ENCODE measurements at places on chromosomes 3 and 15.
A peak's percentile ranks its signal among the peaks of the same experiment; 100 is the strongest.

GRCh38 chr3:27340534-27340933 is 28.6 kb downstream of the NEK10 start:
- no peak for DNase-seq

DNA sequence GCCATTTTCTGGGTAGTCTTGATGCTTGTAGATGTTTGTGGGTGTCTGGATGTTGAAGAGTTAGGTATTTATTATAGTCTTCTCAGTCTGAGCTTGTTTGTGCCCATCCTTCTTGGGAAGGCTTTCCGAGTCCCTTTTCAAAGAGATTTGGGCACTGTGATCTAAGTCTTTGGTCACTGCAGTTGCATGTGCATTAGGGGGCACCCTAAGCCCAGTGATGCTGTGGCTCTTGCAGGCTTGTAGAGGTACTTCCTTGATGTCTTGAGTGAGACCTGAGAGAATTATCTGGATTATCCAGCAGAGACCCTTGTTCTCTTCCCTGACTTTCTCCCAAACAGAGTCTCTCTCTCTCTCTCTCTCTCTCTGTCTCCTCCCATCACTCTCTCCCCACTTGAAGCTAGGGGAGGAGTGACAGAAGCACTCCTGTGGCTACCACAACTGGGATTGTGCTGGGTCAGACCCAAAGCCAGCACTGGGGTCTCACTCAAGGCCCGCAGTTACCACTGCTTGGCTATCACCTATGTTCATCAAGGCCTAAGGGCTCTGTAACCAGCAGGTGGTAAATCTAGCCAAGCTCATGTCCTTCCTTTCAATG is 68.5 kb downstream of the TMCO5A start:
- DNase-seq = peak; percentile 11

- DNase-seq = no peak
Observed at GRCh38 chr3:14483286-14483685, 56.9 kb downstream of the GRIP2 start.

- no peak for DNase-seq
Observed at GRCh38 chr3:191397771-191398170, 63.2 kb upstream of the PYDC2 start.

DNA sequence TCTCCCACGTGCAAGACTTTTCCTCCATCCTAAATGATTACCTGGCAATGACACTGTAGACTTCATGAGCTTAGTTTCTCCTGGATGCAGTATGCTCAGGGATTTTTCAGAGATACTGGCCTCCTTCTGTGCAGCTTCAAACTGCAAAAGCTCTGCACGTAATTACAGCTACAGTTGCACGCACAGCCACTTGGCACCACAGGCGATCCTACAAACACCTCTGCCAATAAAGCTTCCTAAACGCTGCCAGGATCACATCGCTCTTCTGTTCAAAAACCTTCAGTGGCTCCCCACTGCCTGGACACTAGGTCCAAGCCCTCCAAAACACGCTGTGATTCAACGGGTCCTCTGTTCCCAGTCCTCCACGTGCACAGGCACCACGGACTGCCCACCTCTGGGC is 49.5 kb downstream of the NUP210 start:
- no peak for DNase-seq

GRCh38 chr3:12957824-12958792 is 115.1 kb downstream of the IQSEC1 start:
- DNase-seq = no peak

- DNase-seq = no peak
Observed at GRCh38 chr3:141407047-141407446, 38.7 kb downstream of the ZBTB38 start.

DNA sequence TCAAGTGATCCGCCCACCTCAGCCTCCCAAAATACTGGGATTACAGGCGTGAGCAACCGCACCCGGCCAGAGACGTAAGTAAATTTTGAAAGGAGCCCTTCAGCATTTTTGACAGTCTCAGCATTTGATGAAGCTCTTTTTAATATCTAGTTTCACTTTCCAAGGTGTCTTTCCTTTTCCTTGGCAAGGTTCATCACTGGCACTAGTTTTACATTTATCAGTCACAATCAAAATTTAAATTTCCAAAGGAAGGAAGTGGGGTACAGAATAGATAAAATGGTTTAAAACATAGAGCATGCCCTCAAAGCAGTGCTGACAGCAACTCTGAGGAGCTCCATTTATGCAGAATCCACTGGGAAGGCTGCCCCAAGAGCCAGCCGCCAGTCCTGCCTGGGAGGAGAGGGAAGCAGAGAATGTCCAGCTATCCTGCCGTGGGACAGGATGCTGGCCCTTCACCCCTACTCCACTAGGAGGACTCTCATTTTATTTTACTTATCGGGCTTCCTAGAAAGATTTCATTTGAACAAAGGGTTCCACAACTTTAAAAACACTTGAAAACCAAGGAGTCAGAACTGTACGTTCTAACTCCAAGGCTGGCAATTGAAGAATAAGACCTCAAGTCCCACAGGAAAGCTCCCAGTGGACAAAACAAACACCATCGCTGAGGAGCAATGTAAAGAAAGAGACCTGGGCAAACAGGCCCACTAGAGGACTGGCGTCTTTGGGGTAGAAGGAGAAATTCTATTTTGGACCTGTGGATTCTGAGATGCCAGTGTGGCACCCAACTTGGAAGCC is 9.9 kb downstream of the SFMBT1 start:
- DNase-seq = no peak

DNA sequence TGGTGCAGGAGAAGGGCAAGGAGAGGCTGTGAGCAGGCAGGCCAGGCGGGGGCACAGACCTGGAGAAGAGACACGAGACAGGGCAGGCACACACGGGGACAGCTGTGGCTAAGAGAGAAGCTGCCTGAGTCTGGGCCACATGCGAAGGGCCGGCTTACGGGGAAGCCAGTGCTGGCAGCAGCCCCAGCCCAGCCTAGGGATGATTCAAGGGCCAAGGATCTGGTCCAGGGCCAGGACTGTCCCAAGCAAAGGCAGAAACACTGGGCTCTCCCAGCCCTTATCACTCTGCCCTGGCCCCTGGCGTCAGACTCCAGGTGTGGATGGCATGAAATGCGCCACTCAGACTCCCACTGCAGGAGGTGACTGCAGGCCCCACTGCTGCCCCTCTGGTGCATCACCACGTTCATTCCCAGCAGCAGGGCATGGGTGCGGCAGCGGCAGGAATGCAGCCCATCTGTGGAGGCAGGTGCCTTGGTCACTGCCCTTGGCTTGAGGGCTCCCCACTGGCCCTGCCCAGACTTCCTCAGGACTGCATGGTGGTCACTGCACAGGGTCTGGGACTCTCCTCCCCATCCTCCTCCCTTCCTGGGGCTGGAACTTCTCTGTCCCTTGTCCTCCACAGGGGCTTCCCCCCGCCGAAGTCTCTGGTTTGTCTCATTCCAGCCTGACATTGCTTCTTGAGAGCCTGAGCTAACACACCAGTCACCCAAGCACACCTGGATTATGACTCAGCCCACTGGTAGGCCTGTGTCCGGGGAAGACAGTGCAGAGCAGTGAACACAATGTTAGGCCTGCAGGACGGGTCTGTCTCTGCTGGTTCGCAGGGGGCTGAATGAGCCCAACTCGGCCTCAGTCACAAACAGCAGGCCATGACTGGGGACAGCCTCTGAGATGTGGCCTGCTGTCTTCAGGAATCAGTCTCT is 69.3 kb downstream of the TBC1D2B start:
- no peak for DNase-seq

Data from activated naive CD8-positive, alpha-beta T cell treated with anti-CD3 and anti-CD28 coated beads for 36 hours (primary cell).